Urothelium cell line (cell line): ENCODE measurements at places on chromosomes 11 and 22.

GRCh38 chr11:123579482-123579812 is 75.0 kb downstream of the SCN3B start:
- no peak for DNase-seq

DNA sequence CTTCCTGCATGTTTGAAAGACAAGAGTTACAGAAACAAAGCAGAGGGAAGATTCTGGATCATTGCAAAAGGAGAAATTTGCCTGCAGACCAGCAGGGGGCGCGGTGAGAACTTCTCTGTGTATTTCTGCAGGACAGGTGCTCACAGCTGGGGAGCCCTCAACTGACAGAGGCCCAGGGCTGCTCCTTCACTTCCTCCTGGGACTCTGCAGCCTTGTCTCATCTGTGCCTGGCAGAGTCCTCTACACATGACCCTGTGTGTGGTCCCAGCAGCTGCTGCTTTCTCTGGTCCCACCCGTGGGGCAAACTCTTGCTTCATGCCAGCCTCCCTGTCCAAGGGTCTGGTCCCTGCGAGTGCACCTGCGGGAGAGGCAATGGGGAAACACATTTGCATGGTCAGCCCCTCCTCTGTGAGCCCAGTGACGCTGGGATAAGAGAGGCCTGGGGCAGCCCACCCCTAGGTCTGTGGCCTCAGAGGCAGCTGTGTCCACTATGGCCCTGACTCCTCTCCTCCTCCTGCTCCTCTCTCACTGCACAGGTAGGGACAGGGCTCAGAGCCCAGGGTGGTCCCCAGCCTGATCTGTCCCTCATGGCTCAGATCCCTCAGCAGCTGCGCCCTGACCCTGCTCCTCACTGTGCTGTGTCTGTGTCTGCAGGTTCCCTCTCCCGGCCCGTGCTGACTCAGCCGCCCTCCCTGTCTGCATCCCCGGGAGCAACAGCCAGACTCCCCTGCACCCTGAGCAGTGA is 43.2 kb upstream of the VPREB1 start:
- DNase-seq = no peak

- DNase-seq = no peak
These were observed 38.5 kb downstream of the FLRT1 start for GRCh38 chr11:64074239-64074638.

GRCh38 chr11:38791346-38791961 is 2193.4 kb upstream of the RAG2 start:
- DNase-seq = peak; percentile 45

DNA sequence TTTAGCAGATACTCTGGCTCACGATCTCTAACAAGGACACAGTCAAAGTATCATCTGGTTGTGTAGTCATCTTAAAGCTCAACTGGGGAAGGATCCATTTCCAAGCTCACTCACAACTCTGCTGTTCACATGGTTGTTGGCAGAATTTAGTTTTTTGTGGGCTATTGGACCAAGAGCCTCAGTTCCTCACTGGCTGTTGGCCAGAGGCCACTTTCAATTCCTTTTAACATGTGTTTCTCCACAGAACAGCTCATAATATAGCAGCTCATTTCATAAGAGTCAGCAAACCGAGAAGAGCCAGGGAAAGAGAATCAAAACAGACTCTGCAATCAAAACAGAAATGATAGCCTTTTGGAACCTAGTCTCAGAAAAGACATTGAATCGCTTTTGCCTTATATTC is 22.6 kb downstream of the IZUMO1R start:
- DNase-seq = no peak

- no peak for DNase-seq
These were observed 876.3 kb downstream of the FAM181B start for GRCh38 chr11:81857386-81857785.

DNA sequence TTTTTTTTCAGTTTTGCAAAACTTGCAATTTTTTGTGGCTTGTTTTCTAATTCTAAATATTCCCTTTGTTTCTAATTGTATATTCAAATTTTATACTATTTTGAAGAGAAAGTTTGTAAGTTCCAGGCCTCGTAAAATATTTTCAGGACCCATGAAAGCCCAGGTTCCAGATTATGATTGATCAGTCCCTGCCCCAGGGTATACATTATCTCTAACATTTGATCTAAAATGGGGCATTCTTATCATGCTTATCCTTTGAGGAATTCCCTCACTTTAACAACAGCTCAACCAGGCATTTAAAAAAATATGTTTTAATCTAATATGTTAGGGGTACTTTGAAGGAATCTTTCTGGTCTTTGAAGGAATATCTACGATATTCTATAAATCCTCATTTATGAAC is 26.4 kb downstream of the CYB5R2 start:
- DNase-seq = no peak

DNA sequence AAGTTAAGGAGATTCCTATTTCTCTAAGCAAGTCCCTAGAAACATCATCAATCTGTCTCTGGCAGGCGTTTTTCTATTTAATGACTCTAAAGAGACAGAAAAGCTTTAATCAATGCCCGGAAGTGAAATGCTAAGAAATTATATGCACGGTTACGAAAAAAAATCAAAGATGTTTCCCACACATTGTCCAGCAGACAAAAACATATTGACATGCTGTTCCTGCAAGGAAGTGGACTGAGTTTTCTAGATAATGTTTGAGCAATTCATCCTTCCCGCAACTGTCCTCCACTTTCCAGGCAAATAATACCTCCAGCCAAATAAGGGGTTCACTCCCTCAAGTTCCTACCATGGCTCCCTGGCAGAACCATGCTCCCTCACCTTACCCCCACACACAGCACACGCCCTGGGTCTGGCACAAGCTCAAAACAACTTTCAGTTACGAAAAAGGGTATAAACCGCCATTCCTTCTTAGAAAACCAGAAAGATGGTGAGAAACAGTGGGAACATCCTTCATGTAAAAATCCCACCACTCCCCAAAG is 29.6 kb downstream of the GALNT18 start:
- no peak for DNase-seq

GRCh38 chr11:60978546-60979380 is 7.3 kb downstream of the CD6 start:
- DNase-seq = peak; percentile 24

GRCh38 chr11:16912692-16913111 is 101.5 kb downstream of the PLEKHA7 start:
- no peak for DNase-seq

- DNase-seq = peak; percentile 70
These were observed 52.5 kb upstream of the KCNQ1OT1 start for GRCh38 chr11:2752204-2752770.

DNA sequence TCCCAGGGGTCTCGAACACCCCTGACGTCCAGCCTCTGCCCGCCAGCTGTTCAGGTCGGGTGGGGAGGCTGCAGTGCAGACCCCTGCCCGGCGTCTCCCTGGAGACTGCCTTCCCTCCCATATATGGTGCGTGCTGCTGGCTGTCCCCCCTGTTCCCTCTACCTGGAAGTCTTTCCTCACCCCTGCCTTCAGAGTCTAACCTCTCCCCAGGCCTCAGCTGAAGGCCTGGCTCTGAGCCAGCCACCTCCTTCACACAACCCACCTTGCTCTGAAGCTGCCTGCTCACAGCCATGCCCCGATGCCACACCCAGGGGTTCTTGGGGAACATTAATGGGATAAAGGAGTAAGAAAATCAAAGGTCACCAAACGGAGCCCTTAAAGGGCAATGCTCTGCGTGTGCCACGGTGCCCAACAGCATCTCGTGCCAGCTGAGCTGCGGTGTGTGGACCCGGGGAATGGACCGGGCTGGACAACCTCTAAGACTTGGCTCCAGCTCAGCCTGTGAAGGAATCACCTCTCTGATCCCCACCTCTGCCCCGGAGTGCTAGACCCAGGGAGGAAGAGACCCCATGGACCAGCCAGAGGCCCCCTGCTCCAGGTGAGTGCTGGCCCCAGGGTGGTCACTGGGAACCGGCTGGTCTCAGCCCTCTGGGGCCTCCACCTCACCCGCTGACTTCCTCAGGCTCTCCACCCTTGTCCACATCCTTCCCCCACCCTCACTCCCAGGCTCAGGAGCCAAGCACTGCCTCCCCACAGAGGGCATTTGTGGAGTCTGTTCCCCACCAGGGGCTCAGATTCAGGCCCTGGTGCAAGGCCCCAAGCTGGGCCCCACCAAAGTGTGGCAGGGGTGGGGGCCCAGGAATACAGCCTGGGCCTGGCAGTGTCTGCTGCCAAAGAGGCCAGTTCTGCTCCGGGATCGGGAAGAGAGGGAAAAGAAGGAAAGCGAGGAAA is at the start of gene NLRP6:
Gene NLRP6, plus strand, starts transcription at position 407 of the 951 bp plus-strand sequence. Its CDS starts 163 bp downstream, at position 570.
- DNase-seq = no peak

DNA sequence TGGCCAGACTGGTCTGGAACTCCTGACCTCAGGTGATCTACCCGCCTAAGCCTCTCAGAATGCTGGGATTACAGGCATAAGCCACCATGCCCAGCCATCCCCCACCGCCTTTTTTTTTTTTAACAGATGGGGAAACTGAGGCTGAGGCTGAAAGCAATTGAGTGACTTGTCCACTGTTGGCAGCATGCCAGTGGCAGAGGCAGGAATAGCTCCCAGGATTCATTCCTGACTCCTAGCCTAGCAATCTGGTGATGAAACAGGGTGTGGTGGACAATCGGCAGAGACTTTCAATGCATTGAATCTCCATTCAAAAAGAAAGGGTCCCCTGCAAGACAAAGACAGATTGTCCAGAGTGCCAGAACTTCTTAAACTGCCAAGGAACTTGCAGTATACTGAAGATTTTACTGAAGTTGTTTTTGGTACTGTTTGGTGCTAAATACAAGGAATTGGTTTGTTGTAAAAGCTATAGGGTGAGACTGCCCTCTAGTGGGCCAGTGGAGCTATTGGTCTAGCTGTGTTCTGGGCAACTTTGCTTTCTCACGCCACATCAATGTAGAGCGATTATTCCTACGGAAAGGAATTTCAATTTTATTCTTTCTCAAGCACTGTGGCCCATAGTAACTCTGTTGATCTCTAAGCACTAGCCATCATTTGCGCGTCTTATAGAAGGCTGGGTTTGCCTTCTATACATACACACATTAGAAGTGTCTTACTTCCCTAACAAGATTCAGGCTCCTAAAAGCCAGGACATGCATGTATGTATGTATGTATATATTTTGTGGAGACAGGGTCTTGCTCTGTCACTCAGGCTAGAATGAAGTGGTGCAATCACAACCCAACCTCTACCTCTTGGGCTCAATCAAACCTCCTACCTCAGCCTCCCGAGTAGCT is 21.0 kb downstream of the C22orf31 start:
- DNase-seq = peak; percentile 66

DNA sequence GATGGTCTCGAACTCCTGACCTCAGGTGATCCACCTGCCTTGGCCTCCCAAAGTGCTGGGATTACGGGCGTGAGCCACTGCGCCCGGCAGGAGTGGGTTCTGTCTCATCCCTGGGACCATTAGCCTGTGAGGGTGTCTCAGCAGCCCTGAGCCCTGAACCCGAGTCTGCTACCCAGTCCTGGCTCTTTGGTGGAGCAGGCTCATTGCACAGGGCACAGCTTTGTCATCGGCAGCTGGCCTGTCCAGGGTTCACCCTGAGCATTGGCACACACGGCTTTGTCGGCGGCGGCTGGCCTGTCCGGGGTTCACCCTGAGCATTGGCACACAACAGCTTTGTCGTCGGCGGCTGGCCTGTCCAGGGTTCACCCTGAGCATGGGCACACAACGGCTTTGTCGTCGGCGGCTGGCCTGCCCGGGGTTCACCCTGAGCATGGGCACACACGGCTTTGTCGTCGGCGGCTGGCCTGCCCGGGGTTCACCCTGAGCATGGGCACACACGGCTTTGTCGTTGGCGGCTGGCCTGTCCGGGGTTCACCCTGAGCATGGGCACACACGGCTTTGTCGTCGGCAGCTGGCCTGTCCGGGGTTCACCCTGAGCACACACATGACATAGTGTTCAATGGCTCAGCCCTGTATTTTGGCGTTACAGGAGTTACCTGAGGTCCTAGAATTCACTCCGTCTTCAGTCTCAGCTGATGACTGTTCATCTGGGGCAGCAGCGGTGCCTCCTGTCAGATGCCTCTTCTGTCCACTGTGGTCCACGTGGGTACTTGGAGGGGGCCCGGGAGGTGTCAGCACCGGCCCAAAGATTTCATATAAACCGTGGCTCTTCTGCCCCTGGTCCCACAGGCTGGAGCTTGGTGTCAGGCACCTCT is 1082.5 kb downstream of the BRD1 start:
- DNase-seq = no peak

DNA sequence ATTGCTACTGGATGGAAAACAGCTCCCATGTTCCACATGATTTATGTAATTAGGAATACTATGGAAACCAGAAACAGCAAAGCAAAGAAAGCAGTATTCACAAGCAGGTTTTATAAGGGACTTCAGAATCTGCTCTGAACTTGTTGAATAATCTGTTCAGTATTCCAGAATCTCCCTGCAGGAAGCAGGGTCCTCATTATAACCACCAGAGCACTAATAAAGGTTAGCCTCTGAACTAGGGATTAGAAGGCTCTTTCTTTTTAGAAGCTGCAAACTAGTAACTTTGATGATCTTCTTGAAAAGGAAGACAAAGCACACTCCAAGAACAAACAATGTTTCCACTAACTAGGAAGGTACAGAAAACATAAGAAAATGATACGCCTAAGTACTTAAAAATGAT is 125.8 kb downstream of the DCDC1 start:
- DNase-seq = no peak

DNA sequence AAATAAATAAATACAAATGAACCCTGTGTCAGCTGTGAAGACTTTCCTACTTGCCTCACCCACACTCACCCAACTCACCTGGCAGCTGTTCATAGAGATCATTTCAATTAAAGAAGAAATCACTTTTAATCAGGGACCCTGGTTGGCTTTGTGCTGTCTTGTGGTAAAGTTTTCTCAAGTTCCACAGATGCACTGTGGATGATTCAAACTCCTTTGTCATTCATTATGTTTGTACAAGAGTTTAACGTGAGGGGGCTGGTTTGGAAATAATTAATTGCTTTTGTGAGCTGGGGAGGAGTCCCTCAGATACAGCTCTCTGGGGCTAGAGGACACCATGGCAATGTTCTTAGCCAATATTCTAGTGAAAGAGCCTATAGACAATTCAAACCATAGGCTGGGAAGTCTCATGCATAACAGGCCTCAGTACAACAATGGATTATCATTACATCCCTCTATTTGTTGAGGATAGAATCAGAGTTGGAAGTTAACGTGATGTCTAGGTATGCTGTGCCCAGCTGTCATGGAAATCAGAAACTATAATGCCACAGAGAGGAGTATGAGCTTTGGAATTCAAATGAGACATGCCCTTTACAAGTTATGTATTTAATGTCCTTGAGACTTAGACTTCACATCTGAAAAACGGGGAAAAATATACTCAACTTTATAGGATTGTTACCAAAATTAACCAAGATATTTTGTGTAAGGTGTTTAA is 698.5 kb downstream of the KCNA4 start:
- DNase-seq = no peak

DNA sequence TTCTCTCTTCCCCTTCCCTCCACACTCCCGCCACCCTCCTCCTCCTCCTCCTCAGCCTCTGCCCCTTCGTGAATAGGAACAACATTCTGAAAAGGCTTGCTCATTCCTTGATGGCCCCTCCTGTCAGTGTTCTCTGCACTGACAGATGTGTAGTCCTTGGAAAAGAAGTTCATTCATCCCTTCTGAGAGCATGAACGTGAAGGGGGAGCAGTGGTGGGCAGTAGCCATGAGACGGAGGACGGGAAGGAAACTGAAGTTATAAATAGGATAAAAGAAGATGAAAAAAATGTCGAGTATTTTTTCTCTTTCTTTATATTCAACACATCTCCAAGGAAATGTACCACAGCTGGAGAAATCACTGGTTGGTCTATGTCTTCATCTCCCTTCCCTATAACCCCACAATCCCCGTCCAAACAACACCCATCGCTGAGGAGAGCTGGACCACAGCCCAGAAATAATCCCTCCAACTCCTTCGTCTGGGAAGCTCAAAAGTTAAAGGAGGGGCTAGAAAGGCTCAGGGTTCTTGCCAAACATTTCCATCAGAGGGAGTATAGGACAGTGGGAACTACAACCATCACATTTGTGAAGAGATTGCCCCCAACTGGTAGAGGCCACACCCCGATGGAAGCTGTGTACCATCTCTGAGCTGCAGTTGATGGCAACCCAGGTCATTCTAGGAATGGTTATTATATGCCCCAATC is 33.5 kb downstream of the ETS1 start:
- DNase-seq = no peak
